ENCODE measurements at places on chromosomes 1 and 21.

- no peak for DNase-seq
Observed at GRCh38 chr1:32438136-32438535, 26.7 kb upstream of the ZBTB8B start.

DNA sequence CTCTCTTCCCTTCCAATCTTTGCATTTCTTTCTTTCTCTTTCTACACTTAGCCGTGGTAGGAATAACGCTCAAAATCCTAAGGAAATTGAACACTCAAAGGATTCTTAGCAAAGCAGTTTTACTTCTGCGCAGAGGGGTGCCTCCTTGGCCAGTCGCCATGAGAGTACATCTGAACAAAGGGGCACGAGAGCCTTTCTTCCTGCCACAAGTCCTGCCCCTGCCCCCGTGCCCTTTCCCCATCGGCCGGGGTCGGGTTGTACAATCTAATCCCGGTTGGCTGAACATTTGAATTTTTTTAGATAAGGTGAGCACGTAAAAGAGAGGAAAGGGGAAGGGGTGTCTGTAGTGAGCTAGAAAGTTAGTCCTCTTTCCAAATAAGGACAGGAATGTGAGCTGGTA is 28.6 kb upstream of the COL6A1 start:
- DNase-seq: no peak

GRCh38 chr1:85109475-85109874 is 61.2 kb upstream of the MCOLN3 start:
- DNase-seq: peak; percentile 87

DNA sequence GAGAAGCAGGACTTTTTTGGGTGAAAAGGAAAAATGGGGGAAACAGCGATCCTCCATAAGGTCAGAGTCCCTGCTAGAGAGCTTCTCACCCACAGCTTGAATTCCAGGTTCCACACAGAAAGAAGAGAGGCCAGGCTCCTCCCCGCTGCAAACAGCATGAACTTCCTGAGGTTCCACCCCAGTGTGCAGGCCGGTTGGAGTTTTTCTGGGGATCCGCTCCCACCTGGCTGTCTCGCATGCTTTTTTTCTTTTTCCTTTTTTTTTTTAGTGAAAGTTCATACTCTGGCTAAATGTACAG is 595.1 kb upstream of the ZP4 start:
- no peak for DNase-seq

GRCh38 chr1:56501426-56501825 is 77.9 kb downstream of the PLPP3 start:
- DNase-seq: no peak

DNA sequence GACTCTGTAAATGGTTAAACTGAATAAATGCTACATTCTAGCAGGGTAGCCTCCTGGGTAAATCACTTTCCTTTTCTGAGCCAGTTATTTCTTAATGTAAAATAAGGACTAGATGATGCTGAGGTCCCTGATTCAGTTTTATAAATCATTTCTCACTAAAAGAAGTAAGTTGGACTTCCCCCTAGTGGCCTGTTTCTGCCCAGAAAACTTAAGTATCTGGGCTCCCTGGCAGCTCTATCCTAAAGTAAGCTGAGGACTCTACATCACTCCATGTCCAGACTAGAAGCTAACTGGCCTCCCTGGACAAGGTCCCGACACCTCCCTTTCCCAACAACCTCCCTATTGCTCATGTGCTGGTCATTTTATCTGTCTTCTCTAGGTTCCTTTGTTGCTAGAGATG is 3.0 kb downstream of the GPN2 start:
- no peak for DNase-seq

DNA sequence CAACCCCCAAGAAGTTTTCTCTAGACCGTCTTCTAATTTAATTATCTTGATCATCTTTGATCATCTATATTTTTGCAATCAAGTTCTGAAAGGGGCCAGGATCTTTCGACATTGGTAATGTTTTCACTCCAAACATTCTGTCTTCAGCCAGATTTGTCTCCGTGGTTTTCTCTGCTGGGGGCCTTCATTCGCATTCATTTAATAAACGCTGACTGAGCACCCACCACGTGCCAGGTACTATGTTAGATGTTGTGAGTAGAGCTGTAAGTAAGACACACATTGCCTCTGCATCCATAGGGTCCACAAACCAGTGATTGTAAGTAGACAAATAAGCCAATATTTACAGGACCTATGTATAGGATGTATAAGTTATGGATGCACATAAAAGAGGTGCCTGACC is 134.5 kb upstream of the MROH9 start:
- DNase-seq: no peak

DNA sequence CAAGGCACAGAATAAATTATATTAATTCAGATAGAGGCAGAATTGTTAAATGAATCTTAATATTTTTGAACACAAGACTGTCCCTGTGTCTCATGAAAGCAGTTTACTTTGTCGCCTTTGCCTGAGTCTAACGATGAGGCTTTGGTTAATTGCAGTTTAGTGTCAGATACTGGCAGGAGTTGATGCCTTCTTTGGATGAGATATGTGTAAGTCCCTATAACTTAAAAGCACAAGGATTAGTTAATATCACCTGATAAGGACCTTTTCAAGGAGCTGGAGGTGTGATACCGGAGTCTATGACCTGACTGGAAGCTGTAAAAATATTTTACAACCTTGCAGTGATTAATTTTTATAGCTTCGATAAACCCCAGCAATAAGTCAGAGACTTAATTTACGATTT is 2.0 kb upstream of the SIKE1 start:
- no peak for DNase-seq

GRCh38 chr1:84603223-84603622 is 29.0 kb upstream of the CTBS start:
- no peak for DNase-seq

GRCh38 chr1:151005729-151006319 is 878 bp downstream of the MINDY1 start:
- DNase-seq: no peak

DNA sequence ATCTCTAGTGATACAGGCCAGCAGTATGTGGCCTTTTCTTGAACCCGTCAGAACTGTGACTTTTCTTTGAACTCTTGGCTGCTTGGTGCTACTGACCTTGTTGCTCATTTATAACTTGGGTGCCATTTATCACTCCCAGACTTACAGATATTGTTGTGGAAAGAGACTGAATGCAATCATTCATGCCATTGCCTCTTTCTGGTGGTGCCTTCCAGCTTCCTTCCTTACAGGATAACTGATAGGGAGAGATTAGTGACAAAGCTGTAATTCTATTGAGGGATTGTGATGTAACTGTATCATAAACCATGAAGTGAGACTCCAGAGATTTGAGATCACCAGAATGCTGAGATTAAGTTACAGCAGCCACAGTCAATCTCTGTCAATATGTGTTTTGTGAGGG is 256.5 kb downstream of the USP25 start:
- no peak for DNase-seq

DNA sequence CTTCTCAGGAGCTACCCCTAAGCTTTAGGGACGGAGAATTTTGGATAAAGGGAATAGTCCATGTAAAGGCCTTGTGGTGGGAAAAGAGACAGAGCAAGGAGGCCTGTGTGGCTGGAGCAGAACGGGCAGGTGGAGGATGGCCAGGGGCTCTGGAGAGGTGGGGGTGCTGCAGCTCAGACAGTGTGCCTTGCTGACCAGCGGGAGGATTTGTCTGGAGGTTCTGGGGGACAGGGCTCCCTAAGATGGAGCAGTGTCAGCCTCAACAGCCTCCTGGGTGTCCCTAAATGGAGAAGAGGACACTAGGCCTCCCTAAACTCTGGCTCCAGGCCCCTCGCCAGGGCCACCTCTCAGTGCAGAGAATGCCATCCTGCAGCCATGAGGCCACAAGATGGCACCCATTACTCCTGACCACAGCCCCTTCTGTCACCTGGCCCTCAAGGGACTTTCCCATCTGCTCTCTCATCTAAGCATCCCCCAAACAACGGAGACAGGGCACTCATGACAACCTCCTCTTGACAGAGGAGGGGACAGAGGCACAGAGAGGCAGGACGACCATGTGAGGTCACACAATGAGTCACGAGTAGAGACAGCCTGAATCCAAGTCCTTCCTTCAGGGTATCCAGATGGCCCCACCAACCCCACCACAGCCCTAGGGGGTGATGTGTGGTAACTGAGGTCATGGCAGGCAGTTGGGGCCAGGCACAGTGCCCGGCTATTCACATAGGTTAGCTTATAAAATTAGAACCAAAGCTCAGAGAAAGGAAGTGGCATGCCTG is 94.7 kb downstream of the DMRTB1 start:
- DNase-seq: no peak

DNA sequence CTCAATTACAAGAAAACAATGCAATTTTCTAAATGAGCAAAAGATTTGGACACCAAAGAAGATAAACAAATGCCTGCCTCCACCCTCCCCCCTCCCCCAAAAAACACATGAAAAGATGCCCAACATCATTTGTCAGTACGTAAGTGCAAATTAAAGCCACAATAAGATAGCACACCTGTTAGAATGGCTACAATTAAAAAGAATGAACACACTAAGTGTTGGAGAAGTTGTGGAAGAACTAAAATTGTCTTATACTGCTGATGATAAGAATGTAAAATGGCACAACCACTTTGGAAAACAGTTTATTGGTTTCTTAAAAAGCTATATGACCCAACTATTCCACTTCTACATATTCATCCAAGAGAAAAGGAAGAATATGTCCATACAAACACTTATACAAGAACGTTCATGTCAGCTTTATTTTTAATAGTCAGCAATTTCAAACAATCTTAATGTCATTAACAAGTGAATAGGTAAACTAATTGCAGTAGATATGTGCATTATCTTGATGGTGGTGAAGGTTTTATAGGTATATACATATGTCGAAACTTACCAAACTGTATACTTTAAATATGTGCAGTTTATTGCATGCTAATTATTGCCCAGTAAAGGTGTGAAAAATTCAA is 10.4 kb downstream of the IL20 start:
- no peak for DNase-seq

DNA sequence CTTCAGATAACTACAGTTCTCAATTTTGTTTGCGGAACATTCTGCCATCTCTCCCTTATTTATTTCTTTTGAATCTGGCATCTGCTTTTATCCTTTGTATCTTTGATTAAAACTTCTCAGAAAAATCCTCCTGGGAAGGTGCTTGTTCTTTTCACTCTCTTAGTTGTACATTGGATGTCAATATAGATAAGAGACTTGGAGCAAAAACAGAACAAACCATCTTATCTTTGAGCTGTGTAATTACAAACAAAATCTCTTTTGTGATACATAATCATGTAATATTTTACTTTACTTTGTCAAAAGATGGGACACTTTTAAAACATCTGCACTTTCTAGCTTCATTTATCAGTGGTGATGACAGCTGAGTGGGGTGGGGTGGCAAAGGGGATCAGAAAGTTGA is 307.2 kb upstream of the LYPLAL1 start:
- DNase-seq: no peak

GRCh38 chr1:231053493-231054162 is 13.6 kb upstream of the FAM89A start:
- no peak for DNase-seq

GRCh38 chr21:38833117-38833516 is 27.4 kb downstream of the ETS2 start:
- DNase-seq: no peak

GRCh38 chr1:5297886-5298239 is 643.5 kb downstream of the AJAP1 start:
- no peak for DNase-seq

GRCh38 chr1:160156361-160156760 is 5.0 kb downstream of the ATP1A4 start:
- DNase-seq: no peak

DNA sequence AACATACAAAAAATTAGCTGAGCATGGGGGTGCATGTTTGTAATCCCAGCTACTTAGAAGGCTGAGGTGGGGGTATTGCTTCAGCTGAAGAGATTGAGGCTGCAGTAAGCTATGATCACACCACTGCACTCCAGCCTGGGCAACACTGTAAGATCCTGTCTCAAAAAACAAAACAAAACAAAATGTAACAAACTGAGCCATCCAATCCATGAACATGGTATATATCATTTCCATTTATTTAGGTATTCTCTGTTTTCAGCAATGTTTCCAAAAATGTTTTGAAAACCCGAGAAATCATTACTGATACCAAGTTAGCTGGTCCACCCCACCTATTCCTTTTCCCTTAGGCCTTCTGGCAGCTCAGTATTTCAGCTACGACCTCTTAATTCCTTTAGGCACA is 18.4 kb downstream of the ATPAF1 start:
- DNase-seq: no peak

DNA sequence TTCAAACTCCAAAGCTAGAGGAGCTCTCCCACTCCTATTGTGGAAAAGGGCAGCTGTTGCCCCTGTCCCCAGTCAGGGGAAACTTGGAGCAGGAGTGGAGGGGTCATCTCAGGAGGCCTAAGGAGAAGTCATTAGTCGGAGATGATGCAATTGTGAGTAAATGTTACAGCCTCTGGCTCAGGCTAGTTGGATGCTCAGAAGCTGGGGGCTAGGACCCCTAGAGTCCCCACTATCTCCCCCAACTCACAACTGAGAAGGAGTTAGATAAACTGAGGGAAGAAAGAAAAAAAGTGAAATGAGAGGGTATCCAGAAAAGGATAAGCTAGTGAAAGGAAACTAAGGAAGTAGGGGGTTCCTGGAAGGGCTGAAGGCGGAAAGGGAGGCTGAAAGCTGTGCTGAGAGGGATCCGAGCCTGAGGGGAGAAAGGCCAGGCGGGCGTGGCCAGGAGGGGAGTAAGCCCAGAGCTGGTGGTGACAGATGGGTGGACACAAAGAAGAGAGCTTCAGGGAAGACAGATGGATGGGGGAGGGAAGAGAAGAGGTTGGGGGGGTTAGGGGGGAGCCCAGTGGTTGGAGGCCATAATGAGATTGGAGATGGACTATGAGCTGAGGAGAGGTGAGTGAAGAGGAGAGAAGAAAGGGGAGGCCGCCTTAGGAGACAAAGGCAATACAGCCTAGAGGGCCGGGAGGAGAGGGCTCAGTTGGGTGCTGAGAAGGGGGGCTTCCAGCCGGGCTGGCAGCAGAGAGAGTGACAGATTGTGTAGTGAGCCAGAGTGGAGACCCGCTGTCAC is 4.5 kb upstream of the NHLH1 start:
- DNase-seq: no peak

DNA sequence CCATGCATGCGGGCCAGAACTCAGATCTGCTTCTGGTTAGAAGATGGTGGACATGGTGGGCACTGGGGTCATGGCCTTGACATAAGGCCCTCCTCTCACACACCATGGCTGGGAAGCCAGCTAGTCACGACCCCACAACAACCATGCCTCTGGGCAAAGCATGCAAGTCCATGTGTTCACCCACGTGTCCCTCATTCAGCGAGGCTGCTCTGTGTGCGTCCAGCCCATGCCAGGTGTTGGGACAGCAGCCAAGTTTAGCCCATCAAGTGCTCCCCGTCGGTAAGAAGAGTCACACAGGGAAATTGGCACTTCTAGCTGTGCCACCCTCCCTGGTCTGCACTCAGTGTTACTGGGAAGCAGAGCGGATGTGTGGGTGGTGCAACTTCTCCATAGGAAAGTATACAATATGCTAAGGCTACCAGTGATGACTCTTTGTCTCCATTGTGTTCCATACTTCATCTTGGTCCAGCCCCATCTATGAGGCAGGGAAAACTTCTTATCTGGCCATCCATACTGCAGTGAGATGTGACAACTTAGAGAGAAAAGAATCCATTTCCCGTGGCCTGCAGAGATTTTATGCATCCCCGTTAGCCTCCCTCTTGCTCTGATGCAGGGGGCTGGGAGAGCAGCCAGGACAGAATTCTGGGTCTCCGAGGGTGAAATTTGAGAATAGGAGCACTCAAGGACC is 198.0 kb downstream of the GRIK3 start:
- DNase-seq: peak; percentile 52

- no peak for DNase-seq
Observed at GRCh38 chr1:244730153-244730933, 77.4 kb downstream of the DESI2 start.

Data from NCI-H1417 (cell line).